ENCODE measurements at places on chromosomes 5 and 9.

GRCh38 chr5:113246361-113246870 lies 188.4 kb downstream of the TSSK1B start:
- no peak for DNase-seq

- DNase-seq = no peak
Measured at GRCh38 chr9:10855847-10856246, 243.0 kb upstream of the PTPRD start.

GRCh38 chr5:9361835-9362234 lies 184.0 kb downstream of the SEMA5A start:
- DNase-seq = peak; percentile 4

- no peak for DNase-seq
Measured at GRCh38 chr5:107408564-107408963, 262.2 kb downstream of the EFNA5 start.

- DNase-seq = no peak
Measured at GRCh38 chr5:103646698-103647614, 84.4 kb upstream of the NUDT12 start.

- DNase-seq = no peak
Measured at GRCh38 chr5:136675769-136676168, 310.4 kb upstream of the TRPC7 start.

DNA sequence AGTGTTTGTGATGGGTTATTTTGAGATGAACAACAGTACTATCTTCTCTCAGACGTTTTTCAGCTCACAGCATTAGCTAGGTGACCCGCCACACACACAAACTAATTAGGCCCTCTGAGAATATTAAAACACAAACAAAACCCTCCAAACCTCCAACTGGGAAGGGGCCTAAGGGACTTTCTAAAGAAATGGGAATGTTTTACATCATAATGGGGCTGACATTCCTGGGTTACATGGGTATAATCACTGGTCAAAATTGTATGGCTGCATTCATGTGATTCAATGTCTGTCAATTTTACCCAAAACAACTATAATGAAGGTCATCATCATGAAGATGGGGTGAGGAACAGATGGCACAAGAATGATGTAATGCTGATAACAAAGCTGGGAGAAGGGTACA lies 59.6 kb downstream of the SPTLC1 start:
- DNase-seq = no peak

DNA sequence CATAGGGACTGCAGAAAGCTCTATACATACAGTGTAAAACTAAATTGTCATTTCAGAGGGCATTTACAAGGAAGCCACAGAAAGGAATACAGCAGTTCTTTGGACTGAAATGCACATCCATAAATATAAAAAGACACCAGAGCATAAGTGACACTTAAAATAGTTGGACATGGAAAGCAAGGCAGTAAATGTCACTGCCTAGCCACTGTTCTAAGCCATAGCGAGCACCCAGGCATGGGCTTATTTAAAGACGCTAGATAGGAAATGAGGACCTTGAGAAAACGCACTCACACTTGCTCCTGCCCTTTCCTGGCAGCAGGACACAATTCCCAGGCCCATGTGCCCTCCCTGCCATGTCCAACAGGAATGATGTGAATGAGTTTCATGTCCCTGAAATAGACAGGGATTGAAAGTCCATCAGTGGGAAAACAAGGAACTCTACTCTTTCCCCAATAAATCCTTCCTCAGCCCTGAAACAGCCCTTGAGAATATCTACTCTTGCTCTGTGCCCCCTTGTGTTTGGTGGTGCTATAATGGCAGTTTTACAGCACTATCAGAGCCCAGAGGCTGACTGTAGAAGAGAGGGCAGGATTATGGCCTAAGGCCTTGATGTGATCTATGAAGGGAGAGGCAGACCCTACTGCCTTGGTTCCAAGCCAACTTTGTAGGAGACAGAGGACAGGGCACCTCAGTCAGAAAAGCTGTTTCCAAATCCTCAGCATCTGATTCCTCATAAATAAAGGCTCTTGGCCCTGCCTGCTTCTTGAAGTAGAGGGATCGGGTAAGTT lies 182.9 kb downstream of the SAXO1 start:
- no peak for DNase-seq

GRCh38 chr9:83670381-83670780 lies 37.4 kb downstream of the UBQLN1 start:
- no peak for DNase-seq

DNA sequence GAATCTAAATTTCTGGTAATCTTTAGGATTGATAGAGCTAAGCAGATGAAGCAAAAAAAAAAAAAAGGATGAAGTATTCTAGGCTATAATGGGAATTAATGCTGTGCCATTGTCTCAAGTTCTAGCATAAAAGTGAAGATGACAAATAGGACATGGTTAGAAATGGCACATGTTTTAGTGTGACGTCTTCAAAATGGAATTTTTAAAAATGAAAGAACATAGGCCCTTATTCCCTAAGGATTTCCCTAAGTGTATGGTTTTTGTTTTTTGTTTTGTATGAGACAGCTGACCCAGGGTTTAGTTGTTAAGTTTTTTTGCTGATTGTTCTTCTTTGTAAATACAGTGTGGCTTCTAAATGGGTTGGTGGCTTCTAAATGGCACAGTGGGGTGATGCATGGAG lies 7.1 kb downstream of the TLE4 start:
- no peak for DNase-seq

DNA sequence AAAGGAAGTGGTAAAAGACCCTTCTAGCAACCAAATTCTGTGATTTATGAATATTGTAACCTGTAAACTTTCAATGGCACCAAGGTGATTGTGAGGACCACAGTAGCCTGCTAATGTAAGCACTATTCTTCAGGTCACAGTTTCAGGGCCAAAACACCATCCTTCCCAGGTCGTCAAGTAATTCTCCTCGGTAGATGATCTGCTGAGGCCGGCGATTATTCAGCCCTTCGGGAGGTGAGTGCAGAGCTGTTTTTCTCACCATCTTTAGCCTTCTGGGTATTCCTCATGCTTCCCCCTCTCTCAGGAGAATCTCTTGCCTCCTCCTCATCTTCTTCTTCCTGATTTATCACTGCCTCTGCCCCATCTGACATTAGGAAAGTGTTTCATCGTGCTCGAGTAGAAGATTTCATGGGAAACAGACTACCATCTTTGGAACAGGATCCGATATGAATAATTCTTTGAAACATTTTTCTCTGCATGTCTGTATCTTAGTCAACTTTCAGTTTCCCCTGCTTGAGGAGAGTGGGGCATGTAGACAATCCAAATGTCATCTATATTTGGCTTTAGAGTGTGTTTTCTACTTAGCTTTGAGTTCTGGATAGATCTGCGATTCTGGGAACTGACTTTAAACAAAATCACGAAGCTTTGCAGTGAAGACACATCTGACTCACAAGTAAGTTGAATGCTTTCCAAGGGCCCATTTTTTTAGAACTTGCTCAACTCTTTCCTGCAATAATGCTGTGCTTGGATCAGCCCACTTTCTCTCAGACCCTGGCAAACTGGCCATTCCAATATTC lies 173.9 kb downstream of the AOPEP start:
- DNase-seq = no peak

DNA sequence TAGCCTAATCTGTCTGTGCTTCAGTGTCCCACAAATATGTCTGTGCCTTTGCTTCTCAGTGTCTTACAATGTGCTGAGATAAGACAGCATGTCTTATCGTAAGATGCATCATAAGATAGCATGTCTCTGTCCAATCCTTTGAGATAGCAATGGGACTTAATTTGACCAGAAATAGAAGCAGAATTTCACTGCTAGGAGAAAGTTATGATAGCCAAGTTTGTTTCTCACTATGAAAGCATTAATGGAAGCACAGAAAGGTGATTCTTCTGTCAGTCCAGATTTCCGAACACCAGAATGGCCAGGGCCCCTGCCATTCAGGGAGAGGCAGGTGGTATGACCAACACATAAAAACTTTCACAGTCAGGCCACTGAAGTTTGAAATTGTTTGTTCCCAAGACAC lies 111.4 kb downstream of the TRIM32 start:
- DNase-seq = no peak

GRCh38 chr5:177302354-177303110 lies 987 bp downstream of the RAB24 start:
- no peak for DNase-seq

DNA sequence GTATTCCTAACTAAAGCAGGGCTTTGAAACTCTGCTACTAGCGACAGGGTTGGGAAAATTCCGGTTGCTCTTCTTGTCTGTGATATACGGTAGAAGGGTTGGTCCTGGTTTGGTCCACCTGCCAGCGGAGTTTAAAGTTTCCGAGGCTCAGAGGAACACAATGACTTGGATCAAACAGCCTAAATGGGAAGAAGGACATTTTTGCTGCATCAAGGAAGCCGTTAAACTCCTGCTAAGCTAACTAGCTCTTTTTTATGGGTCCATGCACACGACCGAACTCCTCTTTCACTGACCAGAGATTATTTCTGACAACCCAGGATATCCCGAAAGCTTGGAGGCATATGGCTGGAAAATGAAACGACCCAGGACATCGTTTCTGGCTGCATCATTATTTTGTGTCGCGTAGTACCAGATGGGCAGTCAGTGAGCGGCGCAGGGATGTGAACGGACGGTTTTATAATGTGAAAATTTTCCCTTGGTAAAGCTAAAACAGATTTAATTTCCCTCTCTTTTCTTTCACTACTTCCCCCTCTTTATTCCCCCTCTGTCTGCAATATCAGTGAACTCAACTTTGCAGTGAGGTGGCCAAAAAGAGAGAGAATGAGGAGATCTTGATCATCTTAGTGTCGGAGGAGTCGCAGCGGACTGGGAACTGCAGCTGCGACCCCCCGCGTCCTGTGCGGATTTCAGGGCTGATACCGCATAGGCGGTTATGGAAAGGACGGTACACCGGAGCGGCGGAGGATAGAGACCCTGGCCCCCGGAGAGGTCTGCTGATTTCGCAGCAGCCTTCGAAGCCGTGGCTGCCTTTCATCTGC lies at the start of gene LURAP1L:
TSS of gene LURAP1L (plus strand) at position 160 of the 818 bp plus-strand sequence. CDS start 696 bp downstream, outside the sequence.
- no peak for DNase-seq

- no peak for DNase-seq
Measured at GRCh38 chr9:120396931-120397330, 183.0 kb downstream of the CDK5RAP2 start.

GRCh38 chr9:96442491-96442890 lies 7.5 kb upstream of the HABP4 start:
- no peak for DNase-seq

- DNase-seq = no peak
Measured at GRCh38 chr5:135355169-135355568, 43.9 kb downstream of the MACROH2A1 start.
